ENCODE measurements at places on chromosomes 11 and 22.

- DNase-seq, result no peak
These were observed 950.3 kb upstream of the CCDC90B start for GRCh38 chr11:84236436-84236835.

DNA sequence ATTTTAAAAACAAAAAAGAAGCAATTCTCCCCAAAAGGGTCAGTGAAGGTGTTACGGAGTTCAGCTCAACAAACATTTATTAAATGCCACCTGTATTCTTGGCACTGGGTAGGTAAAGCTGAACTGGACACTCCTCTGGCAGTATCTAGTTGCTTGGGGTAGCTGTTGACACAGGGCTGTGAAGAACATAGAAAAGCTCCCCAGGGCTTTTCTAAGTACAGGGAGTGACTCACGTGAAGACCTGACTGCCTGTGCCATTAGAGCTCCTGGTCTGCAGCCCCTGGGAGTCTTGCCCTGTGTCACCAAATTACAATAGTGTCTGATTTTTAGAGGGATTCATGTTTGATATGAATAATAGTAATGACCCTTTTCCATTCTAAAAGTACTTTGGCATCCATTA is 43.6 kb downstream of the COA4 start:
- DNase-seq, result no peak

DNA sequence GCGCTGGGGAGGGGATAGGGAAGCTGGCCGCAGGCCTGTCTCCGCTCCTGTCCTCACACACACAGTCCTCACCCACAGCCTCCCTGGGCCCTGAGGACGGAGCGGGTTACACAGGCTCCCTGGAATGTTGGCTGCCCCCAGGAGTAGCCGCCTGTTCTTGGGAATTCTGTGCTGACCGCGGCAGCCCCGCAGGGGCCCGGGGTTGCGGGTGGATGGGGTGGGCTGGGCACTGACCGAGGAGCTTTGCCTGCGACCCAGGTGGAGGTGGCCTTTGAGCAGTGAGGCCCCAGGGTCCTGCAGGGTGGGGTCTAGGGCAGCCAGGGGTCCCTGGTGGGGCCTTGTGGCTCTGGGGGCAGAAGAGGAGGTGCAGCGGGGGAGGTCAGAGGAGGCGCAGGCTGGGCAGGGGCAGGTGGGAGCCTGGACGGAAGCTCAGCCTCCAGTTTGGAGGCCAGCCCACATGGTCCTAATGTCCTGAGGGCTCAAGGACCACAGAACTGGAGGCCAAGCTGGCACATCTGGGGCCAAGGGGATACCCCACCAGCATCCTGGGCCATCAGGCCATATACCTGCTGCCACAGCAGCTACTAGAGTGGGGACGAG is 6.6 kb upstream of the MRGPRG start:
- no peak for DNase-seq

DNA sequence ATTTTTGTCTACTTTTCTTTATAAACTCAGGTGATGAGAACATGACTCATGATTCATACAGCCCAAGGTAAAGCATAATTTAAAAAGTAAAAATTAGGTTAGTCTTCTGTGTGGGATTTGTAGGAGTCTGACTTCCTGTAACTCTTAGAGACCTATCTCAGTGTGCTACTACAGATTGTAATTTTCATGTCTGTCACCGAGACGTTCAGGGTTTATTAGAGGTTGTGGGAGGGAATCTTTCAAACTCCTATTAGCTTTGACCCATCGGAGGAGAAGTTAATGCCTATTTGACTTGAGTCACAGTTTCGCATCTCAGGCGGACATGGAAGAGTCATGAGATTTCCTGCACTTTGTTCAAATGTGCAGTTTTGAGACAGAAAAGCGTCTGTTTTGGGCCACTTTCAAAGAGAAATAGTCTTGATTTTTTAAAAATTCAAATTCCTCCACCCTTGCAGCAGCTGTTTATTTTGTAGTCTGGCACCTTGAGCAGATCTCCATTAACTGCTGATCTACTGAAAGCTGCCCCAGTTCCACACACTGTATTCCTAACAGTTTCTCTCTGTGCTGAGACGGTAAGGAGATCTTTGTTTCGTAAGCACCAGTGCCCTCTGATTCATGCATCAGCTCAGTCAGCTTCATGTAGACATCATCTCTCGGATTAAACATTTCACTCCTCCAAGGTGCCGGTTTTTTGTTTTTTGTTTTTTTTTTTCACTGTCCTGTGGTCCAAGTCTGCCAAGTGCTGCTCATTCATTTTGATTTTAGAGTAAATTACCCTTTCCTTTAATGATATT is 24.3 kb downstream of the ALKBH3 start:
- no peak for DNase-seq

GRCh38 chr11:66743271-66743968 is 14.4 kb upstream of the SPTBN2 start:
- DNase-seq, result no peak

- no peak for DNase-seq
These were observed 60.2 kb downstream of the FLRT1 start for GRCh38 chr11:64095949-64096348.

- DNase-seq, result no peak
These were observed 67.8 kb downstream of the CTTN start for GRCh38 chr11:70466154-70466553.

Data from activated T-helper 1 cell treated with anti-CD3 and anti-CD28 coated beads, Interleukin-12 subunit alpha, Interleukin-12 subunit beta, Interleukin-2, Interleukin-4 antibody, amounts not matched to agents 30 ng/mL and 10 ng/mL and 1 ng/mL, durations not matched to agents 14 hours and 24 hours and 36 hours (primary cell).